ENCODE measurements at places on chromosomes 2 and 18. TPM values are rescaled to one million over a fixed set of nuclear protein-coding genes. Genes with fewer than 3 reads are reported as not detected.
A peak's percentile ranks its signal among the peaks of the same experiment; 100 is the strongest.

DNA sequence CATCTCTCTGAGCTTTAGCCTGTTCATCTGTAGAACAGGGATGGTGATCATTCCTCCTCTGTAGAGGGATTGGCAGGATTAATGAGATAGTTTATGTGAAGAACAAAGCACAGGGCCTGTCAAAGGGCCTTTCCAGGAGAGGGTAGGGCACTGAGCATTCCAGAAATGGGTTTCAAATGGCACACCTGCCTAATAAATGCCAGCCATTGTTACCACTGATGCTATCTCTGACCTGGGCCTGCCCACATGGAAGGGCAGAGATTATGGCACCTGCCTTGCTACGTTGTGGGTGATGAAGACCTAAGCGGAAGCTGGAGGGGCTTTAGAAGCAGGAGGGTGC is 31.0 kb upstream of the GMPPA start:
- peaks cover 13% of the 10 kb centered on the region for H3K4me1 ChIP-seq
- DNase-seq, result no peak
- no peak overlapping the region for H3K27ac ChIP-seq
- H3K4me3 ChIP-seq, result no peak overlapping the region
- H3K36me3 ChIP-seq, result peaks cover 68% of the 10 kb centered on the region

The RAB6C gene
- total RNA-seq, result not detected

DNA sequence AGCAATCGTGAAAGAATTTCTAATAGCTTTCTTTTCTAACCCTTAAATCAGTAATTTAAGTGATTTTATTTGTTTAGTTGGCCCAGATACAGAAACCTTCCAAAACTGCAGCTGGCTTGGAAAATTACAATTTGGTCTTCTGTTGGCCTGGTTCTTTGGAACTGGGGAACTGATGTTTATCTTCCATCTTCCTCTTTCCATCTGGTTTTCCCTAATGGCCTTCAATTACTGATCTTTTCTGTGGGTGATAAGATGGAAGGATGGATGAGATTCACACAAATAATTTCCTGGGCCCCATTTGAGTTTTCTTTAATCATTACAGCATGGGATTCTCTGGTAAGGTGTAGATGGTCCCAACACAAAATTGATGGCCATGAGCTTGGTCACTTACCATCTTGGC is 106.5 kb upstream of the CHRNA1 start:
- no peaks in the 10 kb centered on the region for H3K36me3 ChIP-seq
- no peak for DNase-seq
- H3K27ac ChIP-seq, result no peak overlapping the region
- peaks cover 3% of the 10 kb centered on the region for H3K4me1 ChIP-seq

DNA sequence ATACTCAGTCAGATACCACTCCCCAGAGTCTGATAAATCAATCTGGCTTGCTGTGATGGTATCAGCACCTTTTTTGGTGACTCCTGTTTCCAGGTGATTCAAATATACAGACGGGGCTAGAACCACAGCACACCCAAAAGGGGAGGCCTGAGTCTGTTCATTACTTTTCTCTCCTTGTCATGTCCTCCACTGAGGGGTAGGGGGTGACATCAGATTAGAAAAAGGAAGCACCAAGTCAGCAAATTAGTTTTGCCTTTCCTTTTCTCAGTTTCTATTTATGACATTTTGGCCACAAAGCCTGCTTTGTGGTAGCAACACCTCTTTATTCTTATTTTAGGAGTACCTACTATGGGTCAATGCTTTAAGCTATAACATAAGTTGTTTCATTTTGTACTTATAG is 127.4 kb downstream of the CCDC102B start:
- H3K4me1 ChIP-seq, result no peaks in the 10 kb centered on the region
- no peaks in the 10 kb centered on the region for H3K36me3 ChIP-seq
- no peak overlapping the region for H3K27ac ChIP-seq
- no peak for DNase-seq
- no peak overlapping the region for H3K4me3 ChIP-seq
- no peaks in the 10 kb centered on the region for H3K27me3 ChIP-seq

The GDF7 gene
- under 0.01 TPM for total RNA-seq

The CACNB4 gene
- 0.36 TPM for total RNA-seq

The C2orf81 gene
- under 0.01 TPM for total RNA-seq

GRCh38 chr2:65550246-65550645 is 117.8 kb upstream of the SPRED2 start:
- no peak for DNase-seq
- no peak overlapping the region for H3K27ac ChIP-seq
- H3K27me3 ChIP-seq, result no peaks in the 10 kb centered on the region
- H3K4me3 ChIP-seq, result no peak overlapping the region
- peaks cover 8% of the 10 kb centered on the region for H3K4me1 ChIP-seq

- H3K36me3 ChIP-seq, result no peaks in the 10 kb centered on the region
- no peak overlapping the region for H3K4me3 ChIP-seq
- peak; percentile 84 for DNase-seq
- H3K27me3 ChIP-seq, result peaks cover 12% of the 10 kb centered on the region
- peaks cover 3% of the 10 kb centered on the region for H3K4me1 ChIP-seq
Measured at GRCh38 chr2:24456599-24457556, 34.2 kb upstream of the NCOA1 start.

Data from IMR-90 (cell line).